ENCODE measurements at places on chromosomes 11 and 22.
A peak's percentile ranks its signal among the peaks of the same experiment; 100 is the strongest.

DNA sequence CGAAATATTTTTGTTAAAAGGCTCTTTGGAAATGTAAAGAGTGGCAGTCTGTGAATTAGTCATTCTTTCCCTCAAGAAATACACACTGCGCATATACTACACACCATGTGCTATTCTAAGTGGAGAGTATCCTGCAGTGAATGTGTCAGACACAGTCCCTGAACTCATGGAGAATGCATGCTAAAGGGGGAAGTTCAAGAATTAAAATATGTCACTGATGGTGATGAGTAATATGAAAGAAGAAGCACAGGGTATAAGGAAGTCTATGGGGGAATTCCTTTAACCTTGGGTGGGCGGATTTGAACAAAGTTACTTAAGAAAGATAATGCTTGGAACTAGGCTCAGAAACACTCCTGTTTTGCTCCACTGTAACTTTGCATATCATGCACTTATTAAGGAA lies 153.0 kb downstream of the LRRC4C start:
- peak; percentile 85 for DNase-seq

- no peak for DNase-seq
Observed at GRCh38 chr22:50730013-50730891, 7.8 kb upstream of the ACR start.

GRCh38 chr22:19105456-19105855 lies 16.8 kb downstream of the DGCR2 start:
- DNase-seq: no peak

DNA sequence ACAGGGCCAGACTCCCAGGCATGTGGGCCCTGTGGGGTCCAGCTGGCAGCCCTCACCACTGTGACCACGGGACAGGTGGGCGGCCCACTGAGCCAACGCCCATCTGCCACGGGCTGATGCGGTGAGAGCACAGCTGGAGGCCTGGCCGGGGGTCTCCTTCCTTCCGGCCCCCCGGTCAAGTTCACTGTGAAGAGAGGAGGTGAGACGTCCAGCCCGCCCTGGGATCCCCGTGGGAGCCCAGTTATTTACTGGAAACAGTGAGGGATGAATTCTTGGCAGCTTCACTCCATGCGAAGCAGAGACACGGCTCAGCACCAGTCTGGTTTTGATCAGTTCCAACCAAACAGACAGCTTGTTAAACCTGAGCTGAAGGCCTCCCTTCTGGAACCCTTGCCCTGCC lies 38.7 kb downstream of the WNT11 start:
- DNase-seq: peak; percentile 64

DNA sequence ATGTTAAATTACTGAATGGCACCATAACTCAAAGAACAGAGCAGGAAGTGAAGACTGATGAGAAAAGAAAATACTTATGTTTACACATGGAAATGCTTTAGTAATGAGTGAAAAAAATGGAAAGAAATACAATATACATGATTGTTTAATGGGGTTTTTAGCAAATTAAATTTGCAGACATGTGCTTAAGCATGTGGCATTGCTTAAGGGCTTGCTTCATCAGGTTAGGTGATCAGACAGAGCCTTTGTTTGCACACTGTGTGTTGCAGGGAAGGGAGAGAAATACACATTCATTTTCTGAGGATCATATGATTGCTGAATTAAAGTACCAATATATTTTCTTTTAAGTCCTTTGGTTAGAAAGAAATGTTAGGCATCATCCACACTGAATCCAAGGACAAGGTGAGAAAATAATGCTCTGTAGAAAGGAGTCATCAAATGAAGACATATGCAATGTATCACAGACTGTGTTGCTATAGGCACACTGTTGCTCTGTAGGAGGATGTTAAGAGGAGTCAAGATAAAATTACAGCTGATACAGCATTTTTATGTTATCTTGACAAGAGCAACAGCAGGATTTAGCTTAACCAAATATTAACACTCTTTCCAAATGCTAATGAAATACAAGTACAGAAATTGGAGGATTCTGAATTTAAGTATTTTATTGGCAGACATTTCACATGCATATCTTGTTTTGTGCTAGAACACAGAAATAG lies 23.4 kb upstream of the ARHGAP20 start:
- no peak for DNase-seq

GRCh38 chr11:47784785-47785381 lies 17.7 kb upstream of the FNBP4 start:
- DNase-seq: no peak

GRCh38 chr11:46159680-46160079 lies 38.4 kb upstream of the PHF21A start:
- DNase-seq: no peak

DNA sequence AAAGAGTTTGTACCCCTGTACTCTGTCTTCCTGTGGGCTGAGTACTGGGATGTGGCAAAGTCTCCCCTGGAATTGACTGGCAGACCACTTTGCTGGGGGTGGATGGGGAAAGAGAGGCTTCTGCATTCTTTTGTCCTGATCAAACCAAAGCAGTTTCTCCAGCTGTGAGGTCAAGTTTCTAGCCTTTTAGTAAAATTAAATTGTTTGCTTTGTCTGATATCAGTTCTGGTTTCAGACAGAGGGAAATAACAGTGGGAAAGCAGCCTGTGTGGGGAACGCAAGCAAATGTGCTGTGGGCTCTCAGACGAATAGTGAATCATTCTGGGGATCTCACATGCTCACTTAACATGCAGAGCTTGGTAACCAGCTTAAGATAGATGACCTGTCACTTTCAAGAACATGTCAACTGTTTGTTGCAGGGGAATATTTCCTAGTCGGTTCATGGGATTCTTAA lies 151.6 kb downstream of the FAT3 start:
- DNase-seq: peak; percentile 84

DNA sequence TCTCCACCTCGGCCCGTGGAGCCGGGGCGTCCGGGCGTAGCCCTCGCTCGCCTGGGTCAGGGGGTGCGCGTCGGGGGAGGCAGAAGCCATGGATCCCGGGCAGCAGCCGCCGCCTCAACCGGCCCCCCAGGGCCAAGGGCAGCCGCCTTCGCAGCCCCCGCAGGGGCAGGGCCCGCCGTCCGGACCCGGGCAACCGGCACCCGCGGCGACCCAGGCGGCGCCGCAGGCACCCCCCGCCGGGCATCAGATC lies 439 bp downstream of the YAP1 start:
- DNase-seq: no peak

- DNase-seq: peak; percentile 8
Observed at GRCh38 chr11:14611939-14612338, 31.7 kb upstream of the PDE3B start.

Data from choroid plexus epithelial cell (primary cell).